RWPE2 (cell line): ENCODE measurements at places on chromosomes 3 and 15.

- DNase-seq, result no peak
Observed at GRCh38 chr15:79970624-79971434, at the start of gene BCL2A1. TSS of gene BCL2A1 (minus strand) at chr15:79971196. CDS start at chr15:79971119, 77 bp downstream.

DNA sequence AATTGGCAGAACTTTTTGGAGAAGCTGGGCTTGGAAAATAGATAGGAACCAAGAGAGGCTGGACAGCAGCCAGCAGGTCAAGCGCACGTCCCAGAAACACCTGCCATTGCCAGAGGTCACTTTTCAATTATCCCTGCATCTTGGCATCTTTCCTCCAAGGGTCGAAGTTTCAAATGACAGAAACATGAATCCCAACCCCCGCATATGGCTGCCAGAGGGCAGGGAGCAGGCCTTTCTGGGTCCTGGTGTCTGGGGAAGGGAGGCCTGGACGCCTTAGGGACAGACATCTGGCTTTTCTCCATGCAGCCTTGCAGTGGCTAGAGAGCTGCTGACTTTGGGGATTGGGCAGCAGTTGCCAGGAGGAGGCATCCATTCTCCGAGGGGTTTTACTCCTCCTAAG lies 164.5 kb upstream of the TPM1 start:
- DNase-seq, result no peak

- no peak for DNase-seq
Observed at GRCh38 chr15:89175617-89176191, 45.7 kb downstream of the RLBP1 start.

GRCh38 chr15:58159827-58160386 lies 21.7 kb downstream of the AQP9 start:
- DNase-seq, result no peak

GRCh38 chr15:83299462-83299861 lies 15.0 kb upstream of the BNC1 start:
- no peak for DNase-seq

DNA sequence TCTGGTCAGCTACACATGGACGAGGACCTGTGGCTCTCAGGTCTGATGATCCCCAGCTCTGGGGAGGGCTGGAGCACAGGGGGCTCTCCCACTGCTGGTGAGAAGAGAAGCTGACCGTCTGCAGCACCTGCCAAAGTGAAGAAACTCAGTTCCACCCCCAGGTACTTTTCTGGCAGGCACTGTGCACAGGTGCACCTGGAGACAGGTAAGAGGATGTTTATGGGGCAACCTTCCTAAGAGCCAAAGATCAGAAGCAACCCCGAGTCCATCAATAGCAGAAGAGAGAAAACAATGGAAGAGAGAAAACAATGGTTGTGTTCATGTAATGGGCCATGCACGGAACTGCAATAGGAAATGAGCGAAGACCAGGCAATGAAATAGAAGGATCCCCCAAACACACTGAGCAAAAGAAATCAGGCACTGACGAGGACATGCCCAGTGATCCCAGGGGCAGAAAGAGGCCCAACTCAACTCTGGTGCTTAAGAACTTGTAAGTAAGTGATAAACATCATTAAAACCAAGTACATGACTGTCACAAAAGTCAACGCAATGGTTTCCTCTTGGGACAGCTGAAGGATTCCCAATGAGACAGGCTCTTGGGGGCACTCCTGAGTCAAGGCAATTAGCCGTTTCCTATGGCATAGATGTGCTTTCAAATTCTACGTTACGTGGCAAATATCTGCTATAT lies 95.0 kb upstream of the ALDH1A3 start:
- DNase-seq, result no peak

DNA sequence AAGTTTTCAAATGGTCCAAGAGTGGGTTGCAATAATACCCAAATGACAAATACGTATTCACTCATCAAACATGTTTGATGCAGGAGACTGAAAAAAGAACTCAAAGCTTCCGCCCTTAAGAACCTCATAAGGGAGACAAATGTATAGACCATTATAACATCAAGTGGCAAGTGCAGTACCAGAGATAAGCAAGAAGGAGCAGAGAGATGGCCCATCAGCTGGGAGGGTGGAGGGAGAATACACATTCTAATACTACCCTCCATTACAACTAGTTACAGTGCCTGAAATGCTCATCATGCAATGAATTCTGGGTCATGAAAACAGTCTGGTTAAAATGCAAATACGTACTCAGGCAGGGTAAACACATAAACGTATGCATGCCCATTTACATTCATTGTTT lies 304.0 kb downstream of the SHQ1 start:
- no peak for DNase-seq

- no peak for DNase-seq
Observed at GRCh38 chr15:36885771-36886170, 214.6 kb downstream of the MEIS2 start.

DNA sequence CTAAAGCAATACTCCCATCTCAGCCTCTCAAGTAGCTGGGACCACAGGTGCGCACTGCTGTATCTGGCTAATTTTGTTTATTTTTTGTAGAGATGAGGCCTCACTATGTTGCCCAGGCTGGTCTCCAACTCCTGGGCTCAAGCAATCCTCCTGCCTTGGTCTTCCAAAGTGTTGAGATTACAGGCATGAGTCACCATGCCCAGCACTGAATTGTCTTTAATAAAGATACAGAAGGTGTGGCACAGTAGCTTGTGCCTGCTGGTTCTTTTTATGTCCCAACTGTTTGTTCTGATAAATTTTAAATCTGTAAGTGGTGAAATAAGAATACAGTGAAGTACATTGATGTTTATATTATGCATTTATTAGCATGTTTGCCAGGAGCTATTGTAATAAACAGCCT lies 20.6 kb upstream of the TRAK1 start:
- no peak for DNase-seq

DNA sequence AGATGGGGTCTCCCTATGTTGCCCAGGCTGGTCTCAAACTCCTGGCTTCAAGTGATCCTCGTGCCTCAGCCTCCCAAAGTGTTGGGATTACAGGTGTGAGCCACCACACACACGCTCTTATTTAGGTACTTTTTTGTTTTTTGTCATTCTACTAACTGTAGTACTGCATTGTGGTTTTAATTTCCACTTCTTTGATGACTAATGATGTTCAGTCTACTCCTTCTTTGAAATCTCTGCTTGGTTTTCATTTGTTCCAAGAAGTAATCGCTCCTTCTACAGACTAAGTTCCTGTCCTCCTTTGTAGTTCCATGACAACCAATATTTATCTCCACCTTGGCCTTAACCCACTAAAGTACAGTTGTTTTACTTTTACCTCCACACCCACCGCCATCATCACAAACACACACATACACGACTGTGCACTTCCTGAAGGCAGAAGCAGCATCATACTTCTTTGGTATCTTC lies 529 bp upstream of the DLEC1 start:
- no peak for DNase-seq

DNA sequence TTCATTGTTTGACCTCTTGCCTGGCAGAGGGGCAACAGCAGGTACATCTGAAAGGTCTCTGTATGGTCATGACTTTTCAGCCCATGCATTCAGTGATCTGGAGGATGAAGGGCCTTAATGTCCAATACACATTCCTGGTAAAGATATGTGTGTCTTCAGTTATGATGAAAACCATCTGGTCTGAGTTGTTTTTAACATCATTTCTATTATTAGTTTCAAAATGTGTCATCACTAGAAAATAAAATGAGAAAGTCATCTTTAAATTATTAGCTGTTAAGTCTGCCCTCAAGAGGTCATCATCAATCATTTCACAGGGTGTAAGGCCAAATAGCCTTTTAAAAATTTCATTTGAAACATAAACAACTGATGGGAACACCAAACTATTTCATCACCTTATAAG lies 92.1 kb upstream of the PLSCR4 start:
- DNase-seq, result no peak

- DNase-seq, result no peak
Observed at GRCh38 chr3:61157414-61157813, 93.8 kb downstream of the FHIT start.

GRCh38 chr3:183619624-183620251 lies 15.7 kb upstream of the KLHL24 start:
- no peak for DNase-seq

GRCh38 chr3:100338911-100339310 lies 4.4 kb downstream of the NIT2 start:
- no peak for DNase-seq

- DNase-seq, result no peak
Observed at GRCh38 chr3:58580826-58581327, 3.7 kb upstream of the FAM107A start.

DNA sequence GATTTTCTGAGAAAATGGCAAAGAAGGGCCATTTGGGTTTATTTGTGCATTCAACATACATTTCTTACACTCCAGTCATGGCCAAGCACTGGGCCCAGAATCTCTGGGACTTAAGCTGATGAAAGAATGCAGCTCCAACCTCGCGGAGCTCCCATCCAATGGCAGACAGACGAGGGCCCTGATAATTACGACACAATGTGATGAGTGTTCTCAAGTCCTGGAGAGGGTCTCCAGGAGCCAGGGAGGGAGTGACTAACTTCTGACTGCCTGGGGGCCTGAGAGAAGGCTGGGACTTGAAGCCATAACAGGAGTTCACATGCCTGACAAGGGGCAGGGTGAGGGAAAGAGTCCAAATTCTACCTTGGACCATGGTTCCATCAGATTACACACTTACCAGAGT lies 42.6 kb upstream of the BNC1 start:
- DNase-seq, result no peak

DNA sequence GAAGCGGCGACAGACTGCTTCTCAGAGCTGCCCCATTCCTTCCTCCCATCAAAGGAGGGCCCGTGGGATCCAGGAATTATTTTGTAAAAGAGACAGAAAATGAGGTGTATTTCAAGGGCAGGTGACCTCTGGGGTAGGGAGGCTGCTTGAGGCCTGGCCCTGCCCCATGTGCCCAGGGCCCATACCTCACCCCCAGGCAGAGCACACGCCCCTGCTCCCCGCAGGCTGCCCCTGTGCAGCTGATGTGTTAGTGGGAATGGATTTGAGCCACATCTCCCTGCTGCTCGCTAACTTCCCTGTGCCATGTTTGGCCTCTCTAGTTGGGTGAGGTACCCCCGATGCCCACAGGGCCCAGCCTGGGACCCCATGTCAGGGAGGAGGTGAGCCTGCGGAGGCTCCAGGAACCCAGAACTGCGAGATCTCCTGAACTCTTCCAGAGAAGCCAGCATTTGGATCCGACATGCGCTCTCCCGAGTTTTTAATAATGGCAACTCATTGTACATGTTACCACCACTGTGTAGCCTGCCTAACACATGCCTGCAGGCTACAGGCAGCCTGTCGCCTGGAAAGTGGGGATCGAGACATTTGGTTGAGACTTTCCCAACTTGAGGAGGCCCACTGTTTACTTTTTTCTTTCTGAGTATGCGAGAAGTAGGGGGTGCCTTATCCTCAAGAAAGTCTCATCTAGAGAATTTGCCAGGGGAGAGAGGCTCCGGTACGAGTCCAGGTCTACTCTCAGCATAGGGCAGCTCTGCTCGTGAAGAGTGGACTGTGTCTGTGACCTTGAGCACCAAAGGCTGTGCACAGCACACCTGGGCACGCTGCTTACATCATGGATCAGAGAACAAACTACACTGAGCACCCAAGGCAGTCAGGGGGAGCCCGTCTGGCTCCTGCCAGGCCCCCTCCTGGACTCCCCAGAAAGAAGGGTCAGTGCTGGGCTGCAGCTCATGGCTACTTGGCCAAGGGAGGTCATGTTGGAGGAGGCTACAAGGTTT lies 36.1 kb downstream of the PCSK6 start:
- no peak for DNase-seq

DNA sequence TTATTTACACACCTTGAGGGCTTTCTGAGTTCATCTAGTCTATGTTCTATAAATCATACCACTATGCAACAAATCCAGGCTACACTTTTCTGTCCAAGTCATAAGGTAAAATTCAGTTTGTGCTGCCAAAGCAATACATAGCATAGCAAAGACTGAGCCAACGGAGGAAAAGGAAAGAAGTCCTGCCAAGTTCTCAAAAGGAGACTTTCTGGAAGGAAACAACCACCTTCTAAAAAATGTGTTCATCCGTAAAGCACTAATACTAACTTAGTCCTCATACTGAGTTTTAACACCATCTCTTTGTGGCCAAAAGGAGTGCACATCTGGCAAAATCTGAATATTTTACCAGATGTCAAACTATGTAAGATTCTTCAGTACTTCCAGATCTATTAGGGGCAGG lies 620.2 kb downstream of the RBMS3 start:
- DNase-seq, result no peak

GRCh38 chr15:41161736-41162135 lies 45.7 kb upstream of the INO80 start:
- no peak for DNase-seq

DNA sequence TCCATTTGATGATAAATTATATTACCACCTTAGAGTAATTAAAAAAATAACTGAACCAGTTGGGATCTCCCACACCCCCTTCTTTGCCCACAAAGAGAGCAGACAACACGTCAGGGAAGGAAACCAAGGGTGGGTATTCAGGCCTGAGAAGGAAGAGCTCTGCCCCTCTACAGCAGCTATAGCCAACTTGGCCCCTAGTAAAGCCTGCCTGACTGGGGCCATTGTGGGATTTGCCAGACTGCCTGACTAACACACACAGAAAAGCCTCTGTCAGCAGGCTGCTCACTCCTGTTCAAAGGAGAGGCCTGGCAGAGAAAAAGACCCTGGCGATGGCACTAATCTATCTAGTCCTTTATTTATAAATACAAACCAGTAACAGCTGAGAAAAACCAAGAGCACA lies 41.4 kb downstream of the ATP8B4 start:
- no peak for DNase-seq

- no peak for DNase-seq
Observed at GRCh38 chr3:167823738-167824137, 88.2 kb downstream of the SERPINI1 start.

DNA sequence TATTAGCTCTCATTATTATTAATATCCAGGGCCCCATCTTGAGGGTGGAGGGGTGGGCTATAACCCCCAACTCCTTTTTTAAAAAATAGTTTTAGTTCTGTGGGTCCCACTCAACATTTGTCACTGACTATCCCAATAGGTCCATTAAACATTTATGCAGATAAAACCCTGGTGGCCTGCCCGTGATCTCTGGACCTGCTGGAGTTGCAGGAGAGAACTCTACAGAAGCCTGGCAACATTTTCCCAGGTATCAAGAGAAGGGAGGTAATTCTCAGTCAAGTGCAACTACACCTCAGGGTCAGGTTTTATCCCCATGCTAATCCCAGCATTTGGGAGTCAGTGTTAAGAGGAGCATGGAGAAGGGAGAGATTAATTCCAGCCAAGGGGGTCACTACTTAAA lies 264.4 kb upstream of the PROK2 start:
- no peak for DNase-seq

DNA sequence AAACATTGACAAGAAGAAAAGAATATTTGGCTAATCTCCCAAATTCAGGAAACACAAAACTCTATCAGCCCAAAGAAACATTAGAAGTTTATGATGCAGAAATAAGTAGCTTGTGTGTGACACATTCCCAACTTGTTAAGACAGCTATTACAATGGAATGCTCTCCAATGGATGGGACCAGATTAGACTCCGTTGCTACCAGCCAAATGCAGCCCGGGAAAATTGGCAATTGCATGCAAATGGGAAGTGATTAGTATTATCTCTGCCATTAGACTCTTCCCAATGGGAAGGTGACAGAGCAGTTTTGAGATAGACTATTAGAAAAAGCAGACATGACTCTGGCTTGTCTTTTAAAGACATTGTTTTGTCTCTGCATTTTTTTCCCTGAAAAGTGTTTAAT lies 37.4 kb upstream of the KCNMB2 start:
- no peak for DNase-seq

GRCh38 chr3:157285141-157285540 lies 125.2 kb upstream of the CCNL1 start:
- no peak for DNase-seq
